ENCODE measurements at places on chromosomes 16 and 17.

GRCh38 chr17:77746393-77746792 lies 212.1 kb upstream of the TNRC6C start:
- no peak for DNase-seq

DNA sequence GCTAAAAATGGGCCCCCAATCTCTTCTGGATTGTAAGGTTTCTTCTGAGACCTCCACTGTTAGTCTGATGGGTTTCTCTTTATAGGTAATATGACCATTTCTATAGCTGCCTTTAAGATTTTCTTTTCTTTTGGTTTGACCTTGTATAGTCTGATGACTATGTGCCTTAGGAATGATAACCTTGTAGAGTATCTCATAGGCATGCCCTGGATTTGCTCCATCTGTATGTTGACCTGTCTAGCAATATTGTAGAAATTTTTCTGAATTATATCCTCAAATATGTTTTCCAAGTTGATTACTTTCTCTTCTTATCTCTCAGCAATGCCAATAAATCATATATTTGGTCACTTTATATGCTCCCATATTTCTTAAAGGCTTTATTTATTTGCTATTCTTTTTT lies 1403.8 kb upstream of the GOT2 start:
- DNase-seq: no peak

DNA sequence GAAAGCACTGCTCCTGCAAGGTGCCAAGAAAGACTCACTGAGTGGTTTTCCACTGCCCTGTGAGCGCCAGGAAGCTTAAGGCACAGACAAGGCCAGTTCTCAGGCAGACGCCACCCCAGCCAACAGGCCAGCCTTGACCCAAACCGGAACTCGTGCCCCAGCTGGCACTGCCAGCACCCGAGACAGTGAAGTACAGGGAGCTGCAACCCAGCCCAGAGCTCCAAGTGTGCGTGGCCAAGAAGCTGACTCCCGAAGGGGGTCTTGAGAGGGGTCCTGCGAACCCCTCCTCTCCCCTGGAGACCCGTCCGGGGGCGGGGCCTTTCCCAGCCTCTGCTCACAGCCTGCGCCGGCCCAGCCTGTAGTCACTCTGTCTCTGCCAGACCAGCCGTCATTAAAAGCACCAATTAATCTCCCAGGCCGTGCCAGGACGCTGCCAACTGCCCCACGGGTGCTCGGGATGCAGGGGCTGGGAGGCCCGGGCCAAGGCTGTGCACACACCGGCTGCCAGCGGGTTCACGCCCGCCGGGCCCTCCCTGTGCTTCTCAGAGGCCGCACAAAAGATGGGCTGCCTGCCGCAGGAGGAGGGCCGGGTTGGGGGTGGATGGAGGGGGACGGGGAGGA lies 4.4 kb upstream of the SOX8 start:
- no peak for DNase-seq

DNA sequence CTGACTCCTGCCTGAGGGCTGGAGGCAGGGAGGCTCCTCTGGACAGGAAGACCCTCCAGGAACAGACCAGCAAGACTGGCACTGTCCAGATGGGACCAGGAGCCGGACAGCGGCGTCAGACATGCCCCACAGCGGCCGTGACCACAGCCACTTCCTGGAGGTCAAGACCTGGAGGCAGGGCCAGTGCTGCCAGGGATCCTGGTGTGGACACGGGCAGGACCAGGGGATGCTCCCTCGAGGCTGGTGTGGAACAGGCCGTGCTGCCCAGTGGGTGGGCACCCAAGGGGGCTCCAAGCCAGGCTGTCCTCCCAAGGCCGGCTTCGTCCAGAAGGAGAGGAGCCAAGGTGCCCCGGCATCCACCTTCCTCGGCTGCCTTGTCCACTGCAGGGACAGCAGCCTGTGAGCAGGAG lies 4.5 kb upstream of the CCDC57 start:
- no peak for DNase-seq

- no peak for DNase-seq
Observed at GRCh38 chr16:89711601-89712273, 9.0 kb downstream of the VPS9D1 start.

DNA sequence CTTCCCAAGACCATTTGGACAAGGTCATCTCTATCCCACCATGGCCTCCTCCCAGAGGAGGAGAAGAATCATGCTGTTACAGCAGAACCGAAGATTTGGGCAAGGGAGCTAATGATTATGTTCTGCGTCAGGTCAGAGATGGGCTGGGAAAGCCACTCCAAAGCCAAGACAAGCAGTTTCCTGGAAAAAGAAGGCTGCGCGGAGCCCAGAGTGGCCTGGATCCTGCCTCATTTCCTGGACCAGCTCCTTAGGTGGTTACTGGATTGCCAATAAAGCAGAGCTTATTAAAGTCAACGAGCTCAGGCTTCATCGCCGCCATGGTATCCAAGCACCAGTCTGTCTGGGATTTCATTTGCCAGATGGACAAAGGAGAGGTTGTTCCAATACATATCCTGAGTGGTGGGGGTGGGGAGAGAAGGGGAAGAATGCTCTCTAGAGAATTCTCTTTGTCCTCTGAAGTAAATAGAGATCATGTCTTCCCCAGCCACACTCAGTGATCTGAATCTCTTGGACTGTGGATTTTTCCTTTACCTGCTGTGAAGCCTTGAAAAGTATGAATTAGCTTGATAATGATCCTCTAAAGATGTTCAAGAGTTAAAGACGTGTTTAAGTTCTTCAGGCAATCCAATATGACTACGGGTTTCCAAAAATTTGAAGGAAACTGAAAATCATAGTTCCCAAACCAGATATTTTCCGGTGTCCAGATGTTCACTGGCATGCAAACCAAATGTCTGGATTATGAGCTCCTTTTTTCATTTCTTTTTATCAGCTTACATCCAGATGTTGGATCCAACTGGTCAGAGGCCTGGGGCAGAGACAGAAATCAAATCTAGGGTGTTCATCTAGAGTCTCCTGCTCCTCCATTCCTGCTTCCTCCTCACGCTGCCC lies 17.7 kb downstream of the PRAC1 start:
- DNase-seq: no peak

DNA sequence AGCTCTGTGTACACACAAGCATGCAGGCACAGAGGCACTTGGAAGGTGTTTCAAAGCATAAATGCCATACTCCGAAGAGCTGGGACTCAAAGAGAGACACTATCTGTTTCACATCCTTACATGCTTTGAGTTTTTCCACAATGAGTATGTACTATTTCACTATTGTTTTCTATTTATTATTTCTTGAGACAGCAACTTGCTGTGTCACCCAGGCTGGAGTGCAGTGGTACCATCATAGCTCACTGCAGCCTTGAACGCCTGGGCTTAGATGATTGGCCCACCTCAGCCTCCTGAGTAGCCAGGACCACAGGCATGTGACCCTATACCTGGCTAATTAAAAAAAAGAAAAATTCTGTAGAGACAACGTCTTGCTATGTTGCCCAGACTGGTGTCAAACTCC lies 31.6 kb downstream of the CYB5D2 start:
- no peak for DNase-seq

DNA sequence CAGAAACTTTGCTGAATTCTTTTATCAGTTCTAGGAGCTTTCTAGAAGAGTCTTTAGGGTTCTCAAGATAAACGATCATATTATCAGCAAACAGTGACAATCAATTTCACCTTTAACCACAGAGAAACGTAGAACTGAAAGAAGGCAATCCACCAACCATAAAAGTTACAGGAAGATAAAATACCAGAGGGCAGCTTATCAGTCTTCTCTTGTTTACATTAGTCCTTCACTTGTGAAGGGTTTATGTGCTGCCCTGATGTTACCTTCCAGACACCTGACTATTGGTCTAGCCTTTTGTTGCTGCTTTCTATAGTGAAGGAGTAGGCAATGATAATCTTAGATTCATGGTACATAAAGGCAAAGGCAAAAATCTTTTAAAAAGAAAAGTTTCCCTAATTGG lies 73.2 kb upstream of the EFCAB3 start:
- DNase-seq: no peak

DNA sequence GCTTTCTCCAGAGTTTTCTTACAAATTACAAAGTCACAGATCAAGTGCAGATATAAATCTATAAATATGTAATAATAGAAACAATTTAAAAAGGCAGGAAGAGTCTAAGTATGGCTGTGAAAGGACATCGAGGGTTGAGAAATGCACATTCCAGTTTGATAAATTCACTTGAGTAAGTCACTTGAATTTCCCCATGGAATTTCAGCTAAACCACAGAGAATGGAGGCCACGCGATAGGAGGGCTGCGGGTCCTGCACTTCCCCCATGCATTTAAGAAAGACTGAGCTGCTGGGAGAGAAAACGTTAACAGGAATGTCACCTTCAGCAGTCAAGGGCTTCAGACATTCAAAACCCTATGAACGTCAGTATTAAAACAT lies 6.1 kb upstream of the MXRA7 start:
- peak; percentile 88 for DNase-seq

DNA sequence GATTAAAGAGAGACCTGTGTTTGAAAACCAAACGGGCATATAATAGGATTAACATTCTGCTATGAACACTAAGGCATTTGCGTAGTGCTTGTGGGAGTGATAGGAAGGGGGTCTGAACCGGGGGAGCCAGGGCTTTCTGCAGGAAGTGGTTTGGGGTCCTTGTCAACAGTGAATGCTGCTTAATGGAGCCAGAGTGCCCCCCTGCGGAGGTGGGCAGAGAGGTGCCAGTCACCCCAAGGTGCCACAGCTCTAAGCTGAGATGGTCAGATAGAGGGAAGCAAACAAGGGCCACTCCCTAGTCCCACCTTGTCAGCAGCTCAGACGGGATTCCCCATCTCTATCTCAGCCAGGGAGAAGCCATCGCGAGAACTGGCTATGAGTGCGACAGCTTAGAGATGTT lies 17.7 kb downstream of the NAA60 start:
- no peak for DNase-seq

- DNase-seq: no peak
Observed at GRCh38 chr17:51425773-51426172, 165.4 kb downstream of the UTP18 start.

DNA sequence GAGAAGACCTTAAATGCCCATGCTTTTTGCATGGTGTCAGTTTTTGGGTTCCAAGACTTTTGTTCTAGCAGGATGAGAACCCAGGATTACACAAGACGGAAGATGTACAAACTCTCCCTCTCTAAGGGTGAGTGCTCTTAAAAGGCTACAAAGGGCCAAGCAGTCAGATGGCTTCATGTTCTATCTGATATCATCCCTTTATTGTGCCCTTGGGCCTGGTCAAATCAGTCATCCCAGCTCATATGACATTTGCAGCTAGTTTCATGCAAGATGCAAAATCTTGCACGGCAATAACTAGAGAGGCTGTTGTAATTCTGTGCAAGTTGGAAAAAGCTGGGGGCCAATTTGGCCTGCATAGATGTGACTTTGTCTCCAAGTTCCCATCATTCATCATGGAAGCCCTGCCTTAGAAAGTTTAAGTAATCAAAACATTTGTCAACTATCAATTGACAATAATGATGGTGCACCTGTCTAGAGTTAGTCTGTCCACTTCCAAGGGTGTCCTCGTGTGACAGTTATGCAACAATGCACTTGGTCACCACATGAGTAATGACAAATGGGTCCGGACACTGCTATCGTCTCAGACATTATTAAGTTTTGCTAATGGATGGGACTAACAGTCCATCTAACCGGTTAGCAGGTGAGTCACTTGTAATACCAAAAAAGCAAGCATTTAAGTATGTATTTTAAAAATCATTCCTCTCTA lies 58.6 kb upstream of the ZFHX3 start:
- DNase-seq: no peak
